ENCODE measurements at places on chromosomes 5 and 9.

DNA sequence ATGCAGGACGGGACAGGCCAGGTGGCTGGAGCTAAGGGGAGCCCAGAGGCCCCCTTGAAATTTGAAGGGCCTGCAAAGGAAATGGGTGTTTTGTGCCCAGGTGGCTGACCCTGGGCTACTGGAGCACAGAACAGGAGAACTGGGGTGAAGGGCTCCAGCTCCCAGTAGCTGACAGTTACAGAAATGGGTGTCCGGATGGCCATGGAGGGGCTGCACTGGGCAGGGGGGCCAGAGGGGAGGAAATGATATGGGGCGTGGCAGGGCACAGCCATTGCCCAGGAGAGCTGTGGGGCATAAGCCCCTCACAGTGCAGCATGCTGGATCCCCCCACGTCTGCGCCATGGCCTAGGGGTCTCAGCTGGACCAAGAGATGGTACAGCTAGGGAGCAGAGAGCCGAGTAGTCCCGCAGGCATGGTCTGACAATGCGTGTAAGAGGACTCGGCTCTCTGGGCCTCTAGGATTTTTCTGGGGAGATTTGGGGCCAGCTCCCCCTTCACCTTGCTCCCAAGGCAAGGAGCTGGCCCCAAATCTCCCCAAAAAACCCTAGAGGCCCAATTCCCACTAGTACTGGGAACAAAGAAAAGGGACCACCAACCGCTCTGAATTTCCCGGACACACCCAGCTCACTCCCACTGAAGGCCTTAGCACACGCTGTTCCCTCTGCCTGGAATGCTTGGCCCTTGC is 7.9 kb upstream of the CARD19 start:
- no peak for DNase-seq

GRCh38 chr5:82312373-82312856 is 34.3 kb upstream of the RPS23 start:
- DNase-seq: no peak

DNA sequence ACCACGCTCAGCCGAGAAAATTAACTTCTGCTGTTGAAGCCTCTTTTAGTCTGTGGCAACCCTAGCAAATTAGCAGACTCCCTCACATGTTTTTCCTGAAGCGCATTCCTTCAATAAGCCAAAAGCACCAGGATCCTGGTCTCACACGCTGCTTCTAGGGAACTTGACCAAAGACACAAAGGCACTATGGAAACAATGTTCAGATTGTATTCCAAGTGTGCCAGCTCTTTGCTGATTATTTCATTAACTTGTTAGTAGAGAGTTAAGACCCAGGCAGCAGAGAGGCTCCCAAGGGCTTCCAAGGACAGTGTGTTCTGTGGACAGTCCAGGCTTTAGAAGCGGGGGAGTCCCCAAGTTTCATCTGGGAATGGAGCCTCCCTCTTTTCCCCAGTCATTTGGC is 94.4 kb upstream of the BASP1 start:
- no peak for DNase-seq

GRCh38 chr9:13520069-13520468 is 240.6 kb upstream of the MPDZ start:
- DNase-seq: no peak

- DNase-seq: no peak
Measured at GRCh38 chr5:2430606-2431005, 320.9 kb downstream of the IRX2 start.

All from stimulated activated CD4-positive, alpha-beta T cell treated with anti-CD3 and anti-CD28 coated beads, Interleukin-12 subunit alpha, Interleukin-12 subunit beta, amount 100 ng/mL, for 24 hours (primary cell).